ENCODE measurements at places on chromosomes 2 and 18. TPM values are rescaled to one million over a fixed set of nuclear protein-coding genes. Genes with fewer than 3 reads are reported as not detected.

DNA sequence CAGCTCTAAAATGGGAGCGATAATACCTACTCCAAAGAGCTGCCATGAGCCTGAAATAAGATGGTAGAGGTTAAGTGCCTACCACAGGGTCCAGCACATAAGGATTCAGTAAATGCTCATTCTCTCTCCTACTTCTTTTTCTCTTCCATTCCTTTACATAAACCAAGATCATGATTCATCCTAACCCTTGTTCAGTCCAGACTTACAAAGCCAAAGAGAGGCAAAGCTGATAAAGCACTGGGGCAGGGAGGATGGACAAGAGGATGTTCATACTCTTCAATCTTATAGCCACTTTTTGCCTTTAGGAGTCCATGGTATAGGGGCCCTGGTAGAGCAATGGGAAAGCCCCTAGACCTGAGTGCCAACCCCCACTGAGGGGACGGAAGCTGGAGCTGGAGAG is 75.6 kb upstream of the PKDCC start:
- no peaks in the 10 kb centered on the region for H3K4me1 ChIP-seq
- H3K4me3 ChIP-seq: no peak overlapping the region
- H3K27ac ChIP-seq: no peak overlapping the region

- no peak overlapping the region for H3K4me3 ChIP-seq
- no peak overlapping the region for H3K27ac ChIP-seq
- no peaks in the 10 kb centered on the region for H3K27me3 ChIP-seq
- no peak for DNase-seq
- peaks cover 38% of the 10 kb centered on the region for H3K36me3 ChIP-seq
Measured at GRCh38 chr2:15278296-15278695, 282.8 kb downstream of the NBAS start.

PLGLB2 gene
- 0.96 TPM for total RNA-seq

DNA sequence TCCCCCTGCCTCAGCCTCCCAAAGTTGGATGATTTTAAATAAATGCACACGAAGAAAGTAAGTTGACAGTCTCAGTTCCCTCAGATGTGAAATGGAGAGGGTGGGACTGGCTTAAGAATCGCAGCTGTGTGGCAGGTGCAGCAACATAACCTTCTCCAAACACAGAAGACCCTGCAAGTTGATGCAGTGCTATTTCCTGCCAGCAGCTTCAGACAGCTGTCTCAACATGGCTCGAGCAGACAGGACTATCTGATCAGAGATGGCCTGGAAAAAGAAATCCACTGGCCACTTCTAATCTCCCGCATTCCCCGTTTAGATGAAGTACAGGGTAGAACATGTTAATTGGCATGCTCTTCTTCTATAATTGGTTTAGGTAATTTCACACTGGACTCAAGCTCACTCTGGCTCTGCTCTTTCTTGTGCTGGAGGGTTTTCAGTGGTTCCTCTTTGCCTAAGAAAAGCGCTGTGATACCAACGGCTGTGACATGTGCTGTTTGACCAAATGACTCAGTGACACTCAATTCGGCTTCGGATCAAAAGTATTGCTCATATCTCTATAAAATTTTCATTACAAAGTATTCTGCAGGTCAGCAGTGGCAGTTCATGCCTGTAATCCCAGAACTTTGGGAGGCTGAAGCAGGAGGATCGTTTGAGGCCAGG is 40.2 kb downstream of the MYOM1 start:
- no peaks in the 10 kb centered on the region for H3K4me1 ChIP-seq
- H3K36me3 ChIP-seq: no peaks in the 10 kb centered on the region
- no peak overlapping the region for H3K27ac ChIP-seq
- H3K27me3 ChIP-seq: no peaks in the 10 kb centered on the region
- no peak for DNase-seq

GRCh38 chr2:183195397-183195796 is 71.2 kb downstream of the NUP35 start:
- no peak for DNase-seq
- peaks cover 3% of the 10 kb centered on the region for H3K4me1 ChIP-seq
- H3K4me3 ChIP-seq: no peak overlapping the region
- no peaks in the 10 kb centered on the region for H3K27me3 ChIP-seq
- peaks cover 38% of the 10 kb centered on the region for H3K36me3 ChIP-seq

GRCh38 chr2:158202161-158202815 is 100.6 kb downstream of the UPP2 start:
- H3K4me3 ChIP-seq: no peak overlapping the region
- no peaks in the 10 kb centered on the region for H3K4me1 ChIP-seq
- no peak for DNase-seq
- peaks cover 23% of the 10 kb centered on the region for H3K27me3 ChIP-seq

CAPG gene
- 28.3 TPM for total RNA-seq

GRCh38 chr2:215901796-215902195 is 111.6 kb downstream of the MREG start:
- no peak for DNase-seq
- H3K27ac ChIP-seq: no peak overlapping the region
- H3K27me3 ChIP-seq: peaks cover 3% of the 10 kb centered on the region
- H3K4me1 ChIP-seq: peaks cover 3% of the 10 kb centered on the region
- H3K4me3 ChIP-seq: no peak overlapping the region

- no peaks in the 10 kb centered on the region for H3K36me3 ChIP-seq
- no peak for DNase-seq
- no peak overlapping the region for H3K4me3 ChIP-seq
- no peak overlapping the region for H3K27ac ChIP-seq
- H3K4me1 ChIP-seq: no peaks in the 10 kb centered on the region
- H3K27me3 ChIP-seq: peaks cover 2% of the 10 kb centered on the region
Measured at GRCh38 chr18:36389811-36390581, 92.5 kb downstream of the FHOD3 start.

DNA sequence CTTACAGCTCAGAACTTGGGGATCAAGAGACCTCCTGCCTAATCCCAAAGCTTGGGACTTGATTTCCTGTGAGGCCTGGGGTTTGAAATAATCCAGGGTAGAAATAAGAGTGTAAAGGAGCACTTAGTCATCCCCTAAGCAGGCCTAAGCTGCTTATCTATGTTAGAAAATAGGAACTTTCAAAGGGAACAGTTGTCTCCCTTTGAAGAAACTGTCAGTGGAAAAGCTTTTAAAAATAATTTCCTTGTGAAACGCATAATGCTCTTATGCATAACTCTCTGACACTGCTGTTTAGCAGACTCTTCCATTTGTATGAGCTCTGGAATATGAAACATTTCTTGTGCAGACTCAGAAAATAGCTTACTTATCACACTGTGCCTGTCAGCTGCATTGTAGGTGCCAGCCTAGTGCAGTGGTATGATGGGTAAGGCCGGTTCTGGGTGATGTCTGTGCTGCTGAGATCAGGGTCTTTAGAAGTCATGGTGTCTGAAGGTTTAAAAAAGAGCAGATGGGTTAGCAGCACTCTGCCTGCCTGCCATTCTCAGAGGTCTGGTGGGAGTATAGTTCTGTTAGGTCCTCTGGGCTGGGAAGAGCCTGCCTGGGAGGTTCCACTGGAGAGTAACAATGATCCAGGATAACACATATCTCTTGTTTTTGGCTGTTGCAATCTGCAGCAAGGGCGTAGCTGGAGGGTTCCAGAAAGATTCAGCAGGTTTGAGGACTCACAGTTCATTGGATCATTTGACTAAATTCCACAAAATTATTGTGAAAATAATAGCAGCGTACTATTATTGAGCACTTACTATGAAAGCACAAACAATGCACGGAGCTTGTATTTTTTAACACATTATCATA is 283.2 kb upstream of the MEX3C start:
- no peaks in the 10 kb centered on the region for H3K36me3 ChIP-seq
- H3K4me3 ChIP-seq: no peak overlapping the region
- DNase-seq: no peak
- peaks cover 7% of the 10 kb centered on the region for H3K27me3 ChIP-seq
- no peak overlapping the region for H3K27ac ChIP-seq
- H3K4me1 ChIP-seq: no peaks in the 10 kb centered on the region

RHOB gene
- total RNA-seq: 7.5 TPM

MAP4K4 gene
- total RNA-seq: 62.3 TPM

DNA sequence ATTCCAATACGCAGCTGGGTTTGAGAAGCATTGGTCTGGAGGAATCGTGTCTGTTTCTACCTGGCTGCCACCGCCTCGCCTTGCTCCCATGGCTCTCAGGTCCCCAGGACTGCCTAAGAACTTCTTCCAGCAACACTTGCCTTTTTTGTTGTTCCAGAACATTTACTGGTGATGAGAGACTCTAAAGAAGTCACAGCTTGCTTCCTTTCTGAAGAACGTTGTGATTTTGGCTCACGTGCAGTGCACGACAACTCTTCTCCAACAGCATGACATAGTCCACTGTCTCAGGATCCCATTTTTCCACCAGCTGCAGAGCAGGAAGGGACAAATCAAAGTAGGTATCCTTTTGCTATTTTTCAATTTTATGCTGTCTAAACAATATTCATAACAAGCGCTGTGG is 940.9 kb downstream of the SLC4A3 start:
- DNase-seq: no peak
- H3K27ac ChIP-seq: no peak overlapping the region
- no peaks in the 10 kb centered on the region for H3K4me1 ChIP-seq
- no peak overlapping the region for H3K4me3 ChIP-seq
- H3K36me3 ChIP-seq: no peaks in the 10 kb centered on the region
- no peaks in the 10 kb centered on the region for H3K27me3 ChIP-seq

GRCh38 chr2:191577605-191578004 is 100.3 kb upstream of the NABP1 start:
- H3K27ac ChIP-seq: no peak overlapping the region
- no peaks in the 10 kb centered on the region for H3K27me3 ChIP-seq
- no peaks in the 10 kb centered on the region for H3K36me3 ChIP-seq
- H3K4me1 ChIP-seq: peaks cover 20% of the 10 kb centered on the region
- no peak for DNase-seq
- H3K4me3 ChIP-seq: no peak overlapping the region

GRCh38 chr18:6606411-6607085 is 123.0 kb upstream of the ARHGAP28 start:
- DNase-seq: no peak
- H3K27me3 ChIP-seq: no peaks in the 10 kb centered on the region
- no peaks in the 10 kb centered on the region for H3K4me1 ChIP-seq
- no peak overlapping the region for H3K27ac ChIP-seq

GRCh38 chr18:43744960-43745745 is 467.9 kb upstream of the SYT4 start:
- H3K4me3 ChIP-seq: no peak overlapping the region
- H3K36me3 ChIP-seq: no peaks in the 10 kb centered on the region
- H3K27me3 ChIP-seq: no peaks in the 10 kb centered on the region
- no peak overlapping the region for H3K27ac ChIP-seq
- no peak for DNase-seq
- H3K4me1 ChIP-seq: no peaks in the 10 kb centered on the region

DNA sequence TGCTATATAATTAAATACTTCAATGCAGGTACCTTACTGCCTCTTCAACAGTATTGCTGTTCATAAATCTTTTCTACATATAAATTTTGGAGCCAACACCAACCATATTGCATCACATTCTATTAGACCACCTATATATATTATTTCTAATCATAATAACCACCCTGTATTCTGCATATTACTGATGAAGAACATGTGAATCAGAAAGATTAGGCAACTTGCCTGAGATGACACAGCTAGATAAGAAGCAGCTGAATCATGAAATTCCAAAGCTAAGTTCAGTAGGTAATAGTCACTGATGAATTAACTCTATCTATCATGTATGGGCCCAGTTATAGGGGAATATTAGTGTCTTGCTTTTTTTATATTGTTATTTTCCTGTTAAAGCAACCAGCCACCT is 161.8 kb downstream of the AGPS start:
- H3K4me3 ChIP-seq: no peak overlapping the region
- no peaks in the 10 kb centered on the region for H3K27me3 ChIP-seq
- DNase-seq: no peak

DNA sequence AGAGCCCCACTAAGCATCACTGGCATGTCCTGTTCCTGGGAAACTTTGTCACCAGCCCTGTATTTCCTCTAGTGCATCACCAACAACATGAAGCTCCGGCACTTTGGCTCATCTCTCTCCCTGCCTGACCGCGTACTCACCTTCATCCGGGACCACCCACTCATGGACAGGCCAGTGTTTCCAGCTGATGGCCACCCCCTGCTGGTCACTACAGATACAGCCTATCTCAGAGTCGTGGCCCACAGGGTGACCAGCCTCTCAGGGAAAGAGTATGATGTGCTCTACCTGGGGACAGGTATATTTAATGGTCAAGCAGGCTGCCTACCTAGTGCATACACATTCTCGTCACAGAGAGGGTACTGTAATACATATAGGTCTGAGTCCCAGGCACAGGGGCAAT is 21.0 kb downstream of the SEMA4F start:
- H3K27ac ChIP-seq: no peak overlapping the region
- DNase-seq: no peak
- H3K36me3 ChIP-seq: peaks cover 18% of the 10 kb centered on the region
- no peak overlapping the region for H3K4me3 ChIP-seq
- H3K4me1 ChIP-seq: no peaks in the 10 kb centered on the region
- H3K27me3 ChIP-seq: no peaks in the 10 kb centered on the region

GRCh38 chr2:68417926-68418325 is 49.2 kb downstream of the FBXO48 start:
- peaks cover 2% of the 10 kb centered on the region for H3K27me3 ChIP-seq
- no peaks in the 10 kb centered on the region for H3K36me3 ChIP-seq
- H3K4me3 ChIP-seq: no peak overlapping the region
- H3K27ac ChIP-seq: no peak overlapping the region

METAP1D gene
- 6.0 TPM for total RNA-seq

RAX gene
- not detected for total RNA-seq

CBLN2 gene
- total RNA-seq: not detected

DNA sequence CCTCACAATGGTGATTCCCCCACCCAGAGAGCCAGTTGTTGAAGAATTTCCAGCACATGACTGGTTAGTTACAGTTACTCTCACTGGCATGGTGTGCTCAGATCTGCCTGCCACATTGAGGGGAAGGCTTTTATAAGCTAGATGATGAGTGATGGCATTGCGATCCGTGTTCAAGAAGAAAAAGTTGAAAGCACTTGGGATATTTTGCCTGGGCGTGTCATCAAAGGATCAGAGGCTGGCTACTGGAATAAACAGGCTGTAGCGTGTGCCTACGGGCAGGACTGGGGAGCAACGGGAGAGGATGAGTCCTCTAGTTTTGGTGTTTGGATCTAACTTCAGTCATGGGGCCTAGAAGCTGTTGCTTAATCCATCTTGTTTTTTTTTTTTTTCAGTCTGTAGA is 175.0 kb downstream of the SETBP1 start:
- H3K27me3 ChIP-seq: peaks cover 12% of the 10 kb centered on the region
- DNase-seq: no peak
- no peaks in the 10 kb centered on the region for H3K4me1 ChIP-seq
- H3K27ac ChIP-seq: no peak overlapping the region
- H3K36me3 ChIP-seq: no peaks in the 10 kb centered on the region

GRCh38 chr2:219609149-219609750 is 11.6 kb downstream of the STK11IP start:
- no peak for DNase-seq
- peaks cover 10% of the 10 kb centered on the region for H3K4me1 ChIP-seq
- no peak overlapping the region for H3K27ac ChIP-seq
- no peaks in the 10 kb centered on the region for H3K27me3 ChIP-seq
- H3K36me3 ChIP-seq: peaks cover 30% of the 10 kb centered on the region

SERPINB2 gene
- total RNA-seq: not detected

LCT gene
- total RNA-seq: 0.16 TPM

- H3K36me3 ChIP-seq: no peaks in the 10 kb centered on the region
- H3K4me3 ChIP-seq: no peak overlapping the region
- no peaks in the 10 kb centered on the region for H3K27me3 ChIP-seq
- DNase-seq: no peak
- no peak overlapping the region for H3K27ac ChIP-seq
Measured at GRCh38 chr18:25240420-25240770, 111.6 kb downstream of the ZNF521 start.

FRZB gene
- total RNA-seq: not detected

- peaks cover 6% of the 10 kb centered on the region for H3K27me3 ChIP-seq
- no peak overlapping the region for H3K4me3 ChIP-seq
- H3K36me3 ChIP-seq: no peaks in the 10 kb centered on the region
- H3K27ac ChIP-seq: no peak overlapping the region
- no peak for DNase-seq
- no peaks in the 10 kb centered on the region for H3K4me1 ChIP-seq
Measured at GRCh38 chr2:152343426-152343825, 8.5 kb downstream of the FMNL2 start.

Data from activated CD4-positive, alpha-beta T cell treated with anti-CD3 and anti-CD28 coated beads for 36 hours (primary cell).